Activated naive CD8-positive, alpha-beta T cell treated with anti-CD3 and anti-CD28 coated beads for 36 hours (primary cell): ENCODE measurements at places on chromosomes 4 and X. TPM values are rescaled to one million over a fixed set of nuclear protein-coding genes. Genes with fewer than 3 reads are reported as not detected.

Gene ABLIM2
- 0.41 TPM for total RNA-seq

Gene SLC7A11
- total RNA-seq, result 5.2 TPM

Gene TCEAL9
- 10.4 TPM for total RNA-seq

Gene USP17L28
- total RNA-seq, result not detected

Gene IKBKG
- 32.5 TPM for total RNA-seq
